GM06990 (cell line): ENCODE measurements at places on chromosomes 3 and 15.

DNA sequence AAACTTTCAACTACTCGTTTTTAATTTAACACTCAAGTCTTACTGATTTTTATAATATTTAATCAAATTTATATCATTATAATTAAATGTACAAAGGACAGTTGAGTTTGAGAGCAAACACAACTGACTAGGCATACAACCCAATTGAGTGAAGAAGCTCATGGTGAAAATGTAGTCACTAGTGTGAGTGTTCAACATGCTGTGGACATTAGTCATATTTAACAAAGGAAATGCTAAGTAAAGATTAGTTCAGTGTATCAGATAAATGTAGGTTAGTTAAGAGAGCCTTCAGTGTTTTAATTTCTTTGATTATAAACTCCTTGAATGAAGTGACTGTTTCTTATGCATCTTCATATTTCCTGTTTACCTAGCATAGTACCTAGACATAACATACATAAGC is 444.2 kb upstream of the GOLIM4 start:
- no peak for DNase-seq

DNA sequence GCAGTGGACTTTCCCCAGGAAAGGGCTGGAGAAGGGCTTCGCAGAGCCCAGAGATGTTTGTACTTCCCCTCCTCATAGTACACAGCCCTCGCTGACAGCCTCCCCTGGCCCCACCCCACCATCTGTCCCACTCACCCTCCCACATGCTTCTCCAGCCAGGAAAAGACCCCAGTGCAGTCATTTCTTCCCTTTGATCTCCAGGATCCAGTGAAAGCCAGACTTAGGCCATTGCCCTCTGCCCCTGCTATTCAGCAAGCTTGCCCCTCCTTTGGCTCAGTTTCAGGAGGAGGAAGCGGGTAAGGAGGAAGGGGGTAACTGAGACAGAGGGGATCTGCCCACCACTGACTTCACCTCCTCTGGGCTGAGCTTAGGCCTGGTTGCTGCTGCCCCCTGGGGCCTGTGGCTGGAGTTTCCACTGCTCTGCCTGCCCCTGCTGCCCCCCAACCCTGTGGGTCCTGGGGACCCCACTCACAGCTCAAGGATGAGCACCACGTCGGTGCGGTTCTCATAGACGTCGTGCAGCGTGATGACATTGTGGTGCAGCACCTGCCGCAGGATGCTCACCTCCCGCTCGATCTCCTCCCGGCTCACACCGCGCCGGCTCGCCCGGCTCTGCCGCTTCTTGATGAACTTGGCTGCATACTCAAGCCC is 63.1 kb downstream of the DAPK2 start:
- no peak for DNase-seq

DNA sequence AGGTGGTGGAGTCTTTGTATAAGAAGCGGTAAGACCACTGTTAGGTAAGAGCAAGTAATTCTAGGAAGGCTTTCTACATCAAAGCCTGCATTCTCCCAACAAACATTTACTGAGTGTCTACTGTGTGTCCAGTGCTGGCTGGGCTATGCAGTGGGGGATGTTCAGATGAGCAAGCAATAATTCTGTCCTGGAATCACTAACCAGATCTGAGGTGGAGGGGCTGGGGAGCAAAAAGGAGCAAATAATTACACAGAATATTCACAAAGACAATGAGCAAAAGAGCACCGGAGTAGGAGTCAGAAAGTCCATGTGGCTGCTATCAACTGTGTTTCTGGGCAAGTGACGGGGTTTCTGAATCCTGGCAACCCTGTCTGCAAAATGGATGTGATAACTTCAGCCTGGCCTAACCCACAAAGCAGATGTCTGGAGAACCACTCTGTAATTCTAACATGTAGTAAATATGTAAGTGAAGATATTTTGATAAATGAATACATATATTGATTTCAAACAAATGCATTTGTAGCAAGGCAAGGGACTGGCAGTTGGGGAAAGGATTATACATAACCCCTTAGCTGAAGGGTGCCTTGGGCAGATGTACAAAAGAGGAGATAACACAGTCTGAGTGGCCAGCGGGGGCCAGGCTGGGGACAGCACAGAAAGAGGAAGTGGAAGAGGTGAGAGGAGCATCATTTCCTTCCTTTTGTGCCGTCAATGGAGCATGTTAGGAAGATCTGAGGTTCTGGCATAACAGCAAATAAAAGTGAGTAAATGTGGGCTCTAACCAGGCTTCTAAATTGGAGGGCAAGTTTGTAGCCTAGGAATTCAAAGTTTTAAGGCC is 28.8 kb downstream of the CYP8B1 start:
- DNase-seq = peak; percentile 26

- DNase-seq = no peak
These were observed 83.8 kb upstream of the MRPS22 start for GRCh38 chr3:139260041-139260486.

DNA sequence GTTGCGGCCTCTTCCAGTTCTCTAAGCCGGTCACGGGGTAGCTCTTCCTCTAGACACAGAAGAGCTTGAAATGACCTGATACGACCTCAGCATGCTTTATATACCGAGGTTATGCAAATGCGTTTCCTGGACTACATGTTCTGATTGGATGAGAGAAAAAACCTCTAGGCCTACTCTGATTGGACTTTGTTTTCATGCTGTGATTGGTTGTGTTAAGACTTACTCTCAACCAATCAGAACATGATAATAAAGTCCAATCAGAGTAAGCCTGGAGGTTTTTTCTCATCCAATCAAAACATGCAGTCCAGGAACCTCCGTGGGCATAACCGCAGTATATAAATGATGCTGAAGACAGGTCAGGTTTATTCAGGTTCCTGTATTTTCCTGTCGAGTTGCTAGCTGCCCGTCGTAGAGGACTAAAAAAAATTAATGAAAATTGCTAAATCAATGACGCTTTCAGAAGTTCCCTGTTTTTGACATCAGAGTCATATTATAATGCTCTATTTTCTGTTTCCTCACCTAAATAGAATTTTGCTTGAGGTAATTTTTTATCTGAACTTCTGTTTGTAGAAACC is 177.4 kb downstream of the POTEB3 start:
- DNase-seq = no peak

DNA sequence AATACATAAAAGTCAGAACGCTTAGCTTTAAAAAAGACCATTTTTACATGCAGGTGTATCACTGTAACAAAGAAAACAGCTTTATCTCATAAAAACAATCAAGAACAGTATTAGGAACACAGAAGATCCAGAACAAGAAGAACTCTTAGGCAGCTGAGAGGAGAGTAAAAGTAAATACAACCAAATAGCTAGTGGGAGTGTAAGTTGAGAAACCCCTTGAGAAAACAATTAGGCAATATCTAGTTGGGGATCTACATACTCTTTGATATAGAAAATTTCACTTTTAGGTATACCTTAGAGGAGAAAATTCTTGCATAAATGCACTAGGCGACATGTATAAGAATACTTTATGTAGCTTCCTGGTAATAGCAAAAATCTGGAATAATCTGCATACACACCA is 7.5 kb downstream of the TMF1 start:
- DNase-seq = no peak

DNA sequence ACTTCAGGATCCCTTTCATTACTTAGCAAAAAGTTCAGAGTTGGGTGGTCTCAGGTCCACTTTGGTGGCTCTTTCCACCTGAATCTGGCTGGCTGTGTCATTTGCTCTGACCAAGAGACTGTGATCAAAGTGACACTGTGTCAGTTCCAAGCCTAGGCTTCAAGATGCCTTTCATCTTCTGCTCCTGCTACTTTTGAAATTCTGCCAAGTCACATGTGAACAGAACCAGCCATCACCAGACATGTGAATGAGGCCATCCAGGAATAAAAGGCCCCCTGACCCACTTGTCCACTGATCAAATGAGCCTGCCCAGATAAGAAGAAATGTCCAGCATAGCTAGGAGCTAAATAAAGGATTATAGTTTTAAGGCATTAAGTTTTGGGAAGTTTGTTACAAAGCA is 132.2 kb downstream of the OSBPL10 start:
- no peak for DNase-seq

DNA sequence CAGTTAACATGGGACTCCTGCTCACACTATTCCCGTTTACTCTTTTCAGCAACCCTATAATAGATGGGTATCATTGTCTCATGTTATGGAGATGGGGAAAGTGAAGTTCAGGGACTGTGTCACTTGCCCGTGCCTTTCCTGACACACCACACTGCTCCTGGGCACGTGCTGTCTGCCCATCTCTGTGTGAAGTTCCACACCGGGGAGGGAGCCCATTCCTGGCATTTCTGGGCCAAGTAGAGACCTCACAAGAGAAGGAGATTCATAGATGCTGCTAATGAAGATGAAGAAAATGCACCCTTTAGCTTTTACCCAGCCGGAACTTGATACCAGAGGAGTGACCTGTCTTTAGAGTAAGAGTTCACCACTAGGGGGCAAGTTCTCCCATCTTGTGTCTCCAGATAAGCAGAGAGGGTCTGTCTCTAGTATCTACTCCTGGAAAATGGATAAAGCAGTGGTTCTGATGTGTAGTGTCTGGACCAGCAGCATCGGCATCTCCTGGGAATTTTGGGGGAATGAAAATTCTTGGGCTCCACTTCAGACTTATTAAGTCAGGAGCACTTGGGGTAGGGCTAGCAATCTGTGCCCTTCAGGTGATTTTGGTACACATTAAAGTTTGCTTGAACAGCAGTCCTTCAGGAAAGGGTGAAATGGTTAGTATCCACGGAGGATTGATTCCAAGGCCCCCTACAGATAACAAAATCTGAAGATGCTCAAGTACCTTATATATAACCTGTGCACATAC is 2.0 kb upstream of the TOPBP1 start:
- peak; percentile 39 for DNase-seq

GRCh38 chr3:52328536-52329080 is 12.5 kb downstream of the DNAH1 start:
- no peak for DNase-seq

GRCh38 chr3:37481982-37482381 is 307.6 kb upstream of the LRRFIP2 start:
- no peak for DNase-seq

- no peak for DNase-seq
These were observed 62.7 kb upstream of the ZNF148 start for GRCh38 chr3:125437631-125438435.

- DNase-seq = no peak
These were observed 442.6 kb upstream of the PROK2 start for GRCh38 chr3:72227486-72228070.

DNA sequence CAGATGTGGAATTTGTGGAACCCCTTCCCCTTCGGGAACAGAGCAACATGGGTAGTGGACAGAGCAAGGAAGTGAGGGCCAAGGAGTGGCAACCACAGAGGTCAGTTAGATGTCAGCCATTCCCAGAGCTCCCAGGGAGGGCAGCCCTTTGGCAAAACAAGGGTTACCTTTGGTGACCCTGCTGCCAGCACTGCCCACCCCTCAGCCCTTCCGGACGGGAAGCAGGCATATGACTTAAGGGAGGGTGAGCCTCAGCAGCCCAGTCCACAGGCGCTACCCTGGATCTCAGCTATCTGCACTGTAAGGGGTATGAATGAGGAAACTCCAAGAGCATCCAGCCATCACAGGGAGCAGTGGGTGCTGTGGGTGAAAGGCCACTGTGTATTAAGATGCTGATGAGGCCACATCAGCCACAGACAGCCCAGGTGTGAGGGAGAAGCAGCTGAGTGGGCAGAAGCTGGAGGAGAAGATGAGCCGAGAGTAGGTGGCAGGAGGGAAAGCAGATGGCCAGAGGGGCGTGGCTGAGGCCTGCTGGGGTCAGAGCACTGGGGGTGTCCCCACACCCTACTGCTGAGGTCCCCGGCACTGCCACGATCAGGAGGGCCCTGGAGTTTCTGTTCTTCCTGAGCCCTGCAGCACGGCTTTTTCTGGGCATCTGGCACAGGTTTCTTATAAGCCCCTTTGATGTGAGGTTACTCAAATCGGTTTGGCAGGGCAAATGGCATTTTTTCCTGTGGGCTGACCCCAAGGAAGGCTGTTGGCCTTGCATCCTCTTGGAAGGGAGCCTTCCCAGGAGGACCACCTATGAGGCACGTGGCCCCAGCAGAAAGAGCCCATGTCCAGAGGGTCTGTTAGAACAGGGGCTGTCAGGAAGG is 6.2 kb downstream of the PLA2G4D start:
- DNase-seq = no peak

DNA sequence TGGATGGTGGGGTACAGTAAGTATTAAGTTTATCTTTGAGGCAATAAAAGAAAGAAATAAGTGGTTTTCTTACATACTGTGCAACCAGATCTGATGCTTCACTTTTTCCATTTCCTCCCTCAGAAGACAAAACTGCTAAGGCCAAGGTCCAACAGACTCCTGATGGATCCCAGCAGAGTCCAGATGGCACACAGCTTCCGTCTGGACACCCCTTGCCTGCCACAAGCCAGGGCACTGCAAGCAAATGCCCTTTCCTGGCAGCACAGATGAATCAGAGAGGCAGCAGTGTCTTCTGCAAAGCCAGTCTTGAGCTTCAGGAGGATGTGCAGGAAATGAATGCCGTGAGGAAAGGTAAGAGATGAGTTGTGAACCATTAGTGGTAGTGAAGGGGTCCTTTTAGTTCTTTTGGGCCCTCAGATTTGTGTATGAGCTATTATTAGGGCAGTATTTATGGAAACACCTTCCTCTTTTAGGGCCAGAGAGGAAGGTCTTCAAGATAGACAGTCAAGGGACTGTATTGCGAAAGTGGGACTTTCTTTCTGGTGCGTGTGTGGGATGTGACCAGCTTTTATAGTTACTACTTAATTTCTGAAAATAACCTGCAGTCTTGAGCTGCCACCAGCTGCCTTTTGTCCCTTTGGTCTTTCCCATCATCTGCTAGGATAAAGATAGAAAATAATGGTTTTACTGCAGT is 4.6 kb downstream of the ALAS1 start:
- DNase-seq = no peak

GRCh38 chr15:70856884-70857561 is 3.1 kb upstream of the LARP6 start:
- no peak for DNase-seq

DNA sequence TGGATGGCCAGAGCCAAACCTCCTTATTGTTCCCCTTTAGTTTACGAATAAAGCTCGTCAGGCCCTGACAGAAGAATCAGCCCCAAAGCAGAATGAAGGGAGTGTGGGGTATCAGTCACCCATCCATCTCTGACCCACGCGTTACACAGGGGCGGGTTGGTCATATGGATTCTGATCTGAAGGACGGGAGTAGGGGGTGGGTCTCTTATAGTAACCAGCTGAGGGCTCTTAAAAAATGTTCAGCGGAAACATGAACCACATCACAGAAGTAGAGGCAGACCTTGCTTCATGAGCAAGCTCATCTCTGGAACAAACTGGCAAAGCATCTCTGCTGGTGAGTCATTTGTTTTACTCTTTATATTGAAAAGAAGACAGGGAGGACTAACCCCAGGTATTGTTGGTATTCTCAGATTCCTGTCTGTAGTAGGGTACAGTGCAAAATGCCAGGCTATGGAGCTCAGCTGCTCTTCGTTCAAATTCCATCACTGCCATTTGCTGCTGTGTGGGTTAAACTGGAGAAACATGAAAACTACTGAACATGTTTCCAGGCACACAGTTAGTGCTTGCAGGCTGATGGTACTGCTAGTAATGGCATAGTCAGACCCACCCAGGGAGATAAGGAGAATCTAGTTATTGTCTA is at the start of gene CXCR6:
CXCR6 (plus strand) TSS at position 258 of the 640 bp plus-strand sequence. CDS start 3,018 bp downstream, outside the sequence.
- DNase-seq = no peak

DNA sequence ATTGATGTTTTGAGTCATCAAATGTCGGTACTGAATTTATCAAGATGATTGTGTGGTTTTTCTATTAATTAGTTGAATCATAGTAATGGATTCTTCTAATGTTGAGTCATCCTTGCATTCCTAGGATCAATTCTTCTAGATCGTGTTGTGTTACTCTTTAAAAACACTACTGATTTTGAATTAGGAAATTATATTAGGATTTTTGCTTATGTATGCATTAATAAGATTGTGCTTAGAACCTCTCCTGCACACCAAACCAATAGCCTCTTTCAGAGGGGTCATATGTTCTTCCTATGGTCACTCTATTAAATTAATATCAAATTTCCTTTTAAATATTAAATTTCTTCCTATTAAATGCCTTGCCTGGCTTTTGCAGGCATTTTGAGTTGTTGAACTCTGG is 151.7 kb upstream of the TOPAZ1 start:
- DNase-seq = no peak
